Suprapubic skin (tissue), 4 donors: ENCODE measurements at places on chromosomes 5 and 9.

DNA sequence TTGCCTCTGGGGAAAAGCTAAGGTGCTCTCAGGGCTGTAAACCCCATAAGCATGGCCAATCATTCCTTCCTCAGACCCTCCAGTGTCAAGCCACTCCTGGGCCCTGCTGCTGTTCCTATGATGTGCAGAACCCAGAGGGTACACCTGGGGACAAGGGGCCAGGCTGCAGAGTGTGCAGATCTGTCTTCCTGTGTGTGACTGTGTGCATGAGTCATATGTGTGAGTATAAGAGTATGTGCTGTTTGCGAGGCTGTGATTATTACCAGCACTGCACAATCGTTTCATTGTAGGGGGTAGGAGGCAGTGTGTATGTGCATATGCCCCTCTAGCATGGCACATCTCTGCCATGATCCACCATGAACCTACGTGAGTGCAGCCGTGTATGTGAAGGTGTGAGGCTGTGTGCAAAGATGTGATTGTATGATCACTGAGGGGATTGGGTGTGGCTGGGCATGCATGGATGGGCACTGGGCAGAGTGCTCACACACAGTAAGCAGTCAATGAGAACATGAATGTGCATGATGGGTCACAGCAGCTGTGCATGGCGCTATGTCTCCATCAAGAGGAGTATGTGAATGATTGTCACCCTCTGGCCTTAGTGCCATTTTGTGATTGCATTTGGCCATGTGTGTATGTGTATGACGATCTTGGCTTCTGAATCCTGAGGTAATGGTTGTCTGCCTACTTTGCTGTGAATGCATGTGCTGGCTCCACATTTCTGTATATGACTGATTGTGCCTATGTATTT lies 2.4 kb upstream of the OR1K1 start:
- DNase-seq, result no peak

GRCh38 chr5:35483191-35483590 lies 134.5 kb upstream of the SPEF2 start:
- DNase-seq, result no peak

DNA sequence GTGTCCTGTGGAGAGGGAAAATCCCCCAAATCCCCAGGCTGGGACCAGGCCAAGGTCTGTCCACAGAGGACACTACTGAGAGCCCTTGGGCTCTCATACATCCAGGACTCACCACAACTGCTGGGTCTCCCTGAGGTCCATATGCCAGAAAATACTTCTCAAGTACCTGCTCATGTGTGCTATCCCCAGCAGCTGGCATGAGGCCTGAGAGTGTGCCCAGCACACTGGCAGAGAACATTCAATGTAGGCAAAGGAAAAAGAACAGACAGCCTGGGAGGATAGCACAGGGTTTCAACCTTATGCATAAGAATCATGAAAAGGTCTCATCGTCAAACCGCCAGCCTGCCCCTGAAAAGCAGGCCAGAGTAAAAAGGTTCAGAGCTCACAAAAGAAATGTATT lies 154.1 kb upstream of the TAS2R1 start:
- DNase-seq, result no peak

DNA sequence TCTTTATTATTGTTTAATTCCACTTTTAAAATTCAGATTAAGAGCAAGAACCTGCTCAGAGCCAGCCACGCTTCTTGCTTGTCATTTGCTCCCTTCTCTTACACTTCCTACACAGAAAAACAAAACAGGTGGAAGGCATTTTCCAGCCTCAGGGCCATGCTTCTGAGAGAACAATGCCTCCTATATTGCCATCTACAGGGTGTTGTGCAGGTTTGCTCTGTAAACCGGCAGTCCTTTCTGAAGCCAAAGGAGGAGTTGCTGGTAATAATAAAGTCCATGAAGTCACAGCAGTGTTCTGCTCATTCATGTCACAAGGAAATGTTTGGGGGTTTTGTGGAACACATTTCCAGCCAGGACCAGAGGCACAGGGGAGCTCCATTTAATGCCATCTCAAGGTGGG lies 16.1 kb upstream of the PRLR start:
- no peak for DNase-seq

- no peak for DNase-seq
Observed at GRCh38 chr5:66356011-66356565, 212.0 kb downstream of the SREK1 start.

DNA sequence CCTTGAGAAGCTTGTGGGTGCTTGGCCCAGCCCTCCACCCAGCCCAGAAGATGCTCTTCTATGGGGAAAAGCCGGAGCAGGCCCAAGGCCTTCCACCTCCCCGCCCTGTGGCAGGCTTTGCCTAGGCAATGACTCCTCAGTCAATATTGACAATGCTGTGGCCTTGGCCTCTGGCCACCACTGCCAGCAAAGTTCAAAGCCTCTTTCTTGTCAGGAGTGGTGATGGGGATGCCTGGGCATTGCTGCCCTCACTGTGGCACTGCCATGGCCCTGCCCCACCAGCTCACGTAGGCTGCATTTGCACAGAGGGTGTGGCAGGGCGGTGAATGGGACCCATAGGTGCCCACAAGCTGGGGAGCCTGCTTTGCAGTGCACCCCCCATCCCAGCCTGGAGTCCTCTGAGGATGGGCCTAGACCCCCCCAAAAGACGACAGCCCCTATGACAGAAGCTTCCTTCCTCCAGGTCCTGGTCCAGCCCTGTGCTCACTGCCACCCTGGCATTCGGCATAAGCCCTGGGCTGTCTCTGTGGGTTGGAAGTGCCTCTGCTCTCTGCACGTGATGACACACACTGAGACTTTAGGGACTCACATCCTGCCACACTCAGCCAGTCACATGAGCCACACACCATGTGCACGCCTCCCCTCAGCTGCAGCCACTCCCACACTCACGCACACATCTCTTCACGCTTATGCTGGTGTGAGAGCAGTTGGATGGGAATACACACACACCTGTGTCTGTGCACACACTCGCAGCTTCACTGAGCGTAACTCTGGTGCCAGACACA lies 31.1 kb downstream of the MORN5 start:
- DNase-seq, result no peak

- no peak for DNase-seq
Observed at GRCh38 chr9:88993871-88994460, 2.7 kb downstream of the S1PR3 start.

DNA sequence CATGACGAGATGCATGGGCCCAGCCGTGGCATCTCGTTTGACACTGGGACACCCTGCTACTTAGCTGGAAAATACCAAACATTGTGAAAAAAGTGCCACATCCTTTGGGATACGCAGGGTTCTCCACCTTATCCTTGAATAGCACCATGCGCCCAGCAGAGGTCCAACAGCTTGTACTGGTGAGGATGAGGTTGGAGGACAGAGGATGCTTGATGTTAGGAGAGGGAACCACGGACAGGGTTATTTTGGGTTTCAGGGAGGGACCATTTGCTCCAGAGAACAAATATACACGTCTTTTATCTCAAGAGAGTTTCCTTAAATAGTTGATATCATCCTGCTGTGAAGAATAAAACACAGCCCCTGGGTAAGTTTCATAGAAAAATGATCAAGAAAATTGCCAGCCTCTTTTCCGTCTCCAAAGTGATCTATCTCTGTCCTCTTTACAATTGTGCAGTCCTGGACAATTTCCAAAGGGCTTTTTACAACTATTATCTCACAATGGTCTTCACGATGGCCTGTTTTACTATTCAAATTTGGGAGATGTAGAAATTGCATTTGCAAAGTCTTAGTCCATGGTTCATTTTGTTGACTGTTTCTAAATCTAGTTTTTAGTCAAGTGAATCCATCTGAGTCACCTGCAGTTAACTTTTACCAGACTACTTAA lies 19.9 kb upstream of the FRRS1L start:
- DNase-seq, result no peak

DNA sequence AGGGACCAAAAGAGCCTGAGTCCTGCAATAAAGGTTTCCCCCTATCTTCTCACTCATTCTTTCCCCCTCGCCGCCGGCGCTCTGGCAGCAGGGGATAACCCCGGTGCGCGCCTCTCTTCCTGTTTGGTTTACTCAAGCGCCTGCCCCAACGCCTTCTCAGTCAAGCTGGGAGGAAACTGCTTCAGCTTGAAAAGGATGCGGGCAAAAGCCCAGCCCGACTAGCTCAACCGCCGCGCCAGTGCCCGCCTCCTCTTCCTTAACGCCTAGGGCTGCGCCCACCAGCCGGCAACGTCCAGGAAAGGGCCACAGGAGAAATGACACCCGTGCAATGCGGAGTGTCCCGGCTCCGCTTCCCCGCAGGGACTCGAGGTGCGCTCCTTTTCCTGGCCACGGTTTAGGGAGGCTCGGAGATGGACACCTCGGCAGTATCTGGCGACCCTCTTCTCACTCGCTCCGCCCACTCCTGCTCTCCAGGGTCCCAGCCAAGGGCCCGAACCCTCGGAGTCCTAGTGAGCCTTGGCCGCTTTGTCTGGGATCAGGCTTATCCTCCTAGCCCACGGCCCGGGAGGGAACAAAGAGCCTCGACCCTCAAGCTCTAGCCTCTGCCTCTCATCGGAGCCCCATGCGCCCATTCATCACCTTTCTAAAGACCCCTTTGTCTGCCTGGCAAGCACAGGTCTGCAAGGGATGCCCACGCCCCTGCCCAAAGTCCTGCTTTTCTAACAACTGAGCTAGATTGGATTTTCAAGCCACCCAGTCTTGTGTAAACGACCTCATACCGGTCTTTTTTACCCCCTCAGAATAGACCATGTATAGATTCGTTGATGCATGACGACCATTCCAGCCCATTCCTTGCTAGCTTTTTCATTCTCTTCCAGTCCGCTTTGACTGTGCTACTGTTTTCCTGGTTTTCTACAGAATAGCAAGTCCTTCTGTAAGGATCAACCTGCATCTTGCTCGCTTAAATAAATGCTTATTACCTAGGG lies 2.0 kb downstream of the ST8SIA4 start:
- peak; percentile 88 for DNase-seq

GRCh38 chr5:32777222-32777621 lies 66.1 kb downstream of the NPR3 start:
- DNase-seq, result no peak

DNA sequence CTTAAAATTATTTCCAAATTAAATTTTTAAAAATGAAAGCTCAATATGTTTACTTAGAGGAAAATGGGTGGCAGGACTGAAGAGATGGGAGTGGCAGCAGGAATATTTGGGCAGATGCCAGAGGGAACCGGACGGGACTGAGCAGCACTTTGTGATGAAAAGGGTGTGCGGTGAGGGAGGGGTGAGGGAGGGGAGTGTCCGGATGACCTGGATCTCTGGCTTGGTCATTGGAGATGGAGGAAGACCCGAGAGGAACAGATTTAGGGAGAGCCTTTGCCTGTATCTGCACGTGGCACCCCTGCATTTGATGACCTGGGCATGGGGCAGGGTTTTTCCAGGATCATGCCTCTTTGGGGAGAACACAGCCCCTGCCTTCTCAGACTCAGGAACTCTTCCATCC lies 201.1 kb upstream of the MVB12B start:
- peak; percentile 55 for DNase-seq

GRCh38 chr5:36414869-36415282 lies 113.2 kb upstream of the RANBP3L start:
- DNase-seq, result no peak

DNA sequence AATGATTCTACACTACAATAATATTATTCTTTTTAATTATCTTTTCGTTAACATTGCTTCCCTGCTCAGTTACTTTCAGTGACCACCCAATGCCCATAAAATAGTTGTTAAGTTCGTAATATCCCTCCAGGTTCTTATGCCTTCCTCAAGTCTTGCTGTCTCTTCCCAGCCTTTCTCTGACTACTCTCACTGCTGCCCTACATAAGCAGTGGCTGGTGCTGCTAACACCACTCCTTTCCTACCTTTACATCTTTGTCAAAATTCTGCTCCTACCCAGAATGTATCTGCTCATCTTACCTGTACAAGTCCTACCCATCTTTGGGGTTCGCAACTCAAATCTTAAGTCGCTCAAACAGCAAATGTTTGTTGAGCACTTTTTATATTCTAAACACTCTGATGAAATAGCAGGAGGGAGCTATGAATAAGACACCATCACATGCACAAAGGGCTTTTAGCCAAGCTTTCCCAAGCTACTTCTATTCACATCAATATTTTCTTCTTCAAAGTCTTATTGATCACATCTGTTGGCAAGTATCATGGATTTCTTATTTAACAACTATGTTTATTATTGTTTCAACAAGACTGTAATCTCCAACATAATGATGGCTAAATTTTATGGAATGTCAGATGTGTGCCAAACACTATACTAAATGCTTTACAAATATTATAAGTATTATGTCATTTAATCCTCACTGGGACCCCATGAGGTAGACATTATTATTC lies 29.5 kb downstream of the SLC25A46 start:
- no peak for DNase-seq

GRCh38 chr5:81156732-81157131 lies 76.4 kb upstream of the CKMT2 start:
- DNase-seq, result no peak

DNA sequence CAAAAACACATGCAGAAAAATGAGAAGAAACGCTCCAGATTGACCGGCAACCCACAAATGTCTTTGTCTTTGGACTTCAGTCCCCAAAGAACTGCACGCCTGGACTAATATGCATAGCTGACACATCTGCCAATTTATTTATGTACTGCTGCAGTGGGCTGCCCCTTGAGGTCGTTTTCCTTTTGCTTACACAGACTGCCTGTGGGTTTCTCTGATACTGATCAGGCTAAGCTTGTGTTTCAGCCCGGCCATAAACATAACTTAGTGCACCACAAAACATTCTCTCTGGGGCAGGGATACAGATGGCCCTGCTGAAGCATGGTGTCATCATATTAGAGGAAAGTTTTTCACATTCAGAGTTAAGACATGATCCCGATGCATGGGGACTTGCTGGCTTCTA lies 75.4 kb downstream of the NUDT12 start:
- DNase-seq, result no peak

DNA sequence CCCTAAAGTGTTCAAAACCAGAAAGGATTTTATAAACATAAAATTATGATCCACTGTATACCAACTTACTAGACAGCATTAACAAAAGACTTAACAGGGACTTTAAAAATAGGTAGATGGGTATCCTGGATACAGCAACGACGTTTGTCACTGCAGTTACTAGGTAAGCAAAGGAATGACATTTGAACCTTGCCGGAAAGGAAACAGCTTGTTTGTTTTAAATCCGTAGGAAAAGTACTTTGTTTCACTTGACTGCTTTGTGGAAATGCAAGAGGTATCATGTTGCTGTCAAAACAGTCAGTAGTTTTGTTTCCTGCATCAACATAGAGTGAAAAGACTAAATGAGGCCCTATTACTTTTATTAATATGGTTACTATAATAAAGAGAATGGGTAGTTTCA lies 122.9 kb downstream of the CDC42SE2 start:
- DNase-seq, result no peak

- no peak for DNase-seq
Observed at GRCh38 chr9:2227144-2227867, 212.2 kb downstream of the SMARCA2 start.

DNA sequence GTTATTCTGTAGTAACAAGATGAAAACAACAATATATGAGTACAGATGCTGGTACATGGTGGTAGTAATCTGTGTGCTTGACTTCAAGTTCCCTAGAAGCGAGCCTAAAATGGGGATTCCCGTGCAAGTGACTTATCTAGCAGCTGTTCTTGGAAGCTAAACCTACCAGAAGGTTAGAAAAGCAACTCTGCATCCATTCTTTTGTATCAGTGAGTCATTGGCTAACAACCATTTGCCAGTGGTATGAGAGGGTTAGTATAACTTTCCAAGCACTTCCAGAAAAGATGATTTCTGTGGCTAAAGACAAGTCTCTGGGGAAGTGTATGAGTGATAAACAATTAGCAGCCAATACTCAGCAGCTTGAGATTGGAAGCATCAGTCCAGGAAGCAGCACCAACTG lies 787.7 kb upstream of the CDH6 start:
- DNase-seq, result no peak
